Activated T-helper 9 cell treated with anti-CD3 and anti-CD28 coated beads, Interleukin-2, amount 50 U/mL, for 16 hours (primary cell): ENCODE measurements at places on chromosomes 11 and 22.

- no peak for DNase-seq
These were observed 10.1 kb upstream of the SERPIND1 start for GRCh38 chr22:20763630-20764470.

DNA sequence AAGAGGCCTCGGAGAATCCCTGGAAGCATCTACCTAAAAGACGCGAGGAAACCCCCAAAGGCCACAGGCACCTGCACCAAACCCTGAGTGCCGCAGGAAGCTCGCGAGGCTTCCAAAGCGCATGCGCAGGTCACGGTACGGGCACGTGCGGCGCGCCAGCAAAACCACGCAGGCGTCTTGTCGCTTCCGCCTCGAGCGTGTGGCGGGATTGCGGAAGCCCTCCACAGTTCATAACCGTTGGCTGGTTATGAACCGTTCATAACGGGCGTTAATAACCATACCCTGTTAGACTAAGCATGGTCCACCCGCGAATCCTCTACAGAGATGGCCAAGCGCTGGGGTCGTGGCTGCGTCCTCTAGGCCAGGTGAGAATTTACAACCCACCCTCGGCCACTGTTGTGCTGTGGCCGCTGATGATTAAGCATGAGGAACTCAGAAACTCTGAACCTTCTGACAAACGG is 46.4 kb downstream of the MORC2 start:
- DNase-seq: peak; percentile 65

GRCh38 chr11:128961645-128962044 is 19.0 kb upstream of the TP53AIP1 start:
- no peak for DNase-seq

- DNase-seq: no peak
These were observed 95.4 kb upstream of the LARGE1 start for GRCh38 chr22:34015642-34016041.

- no peak for DNase-seq
These were observed 150.6 kb downstream of the CEP164 start for GRCh38 chr11:117478126-117478860.

- no peak for DNase-seq
These were observed 168.6 kb upstream of the E2F8 start for GRCh38 chr11:19409307-19409706.
